A549 treated with CORT108297 at 1 μM for 4 hours (cell line): ENCODE measurements at places on chromosomes 7 and 10. TPM values are rescaled to one million over a fixed set of nuclear protein-coding genes. Genes with fewer than 3 reads are reported as not detected.

The ACSM6 gene
- not detected in 5 replicates for total RNA-seq

The PCLO gene
- total RNA-seq = 0.79 to 1.4 TPM (median 0.96 TPM) in 5 replicates

The C10orf62 gene
- total RNA-seq = 0.10 TPM in 1 of 5 replicates, not detected in the others

The IGF2BP3 gene
- total RNA-seq = 19.4 to 30.4 TPM (median 24.1 TPM) in 5 replicates

The SLC18A2 gene
- total RNA-seq = 0.04 TPM in 1 of 5 replicates, not detected in the others

The CDC14C gene
- not detected in 5 replicates for total RNA-seq

The ZNF804B gene
- total RNA-seq = not detected in 5 replicates

The PLEKHS1 gene
- 0.03 to 0.09 TPM (median 0.07 TPM) in 4 of 5 replicates, not detected in the other for total RNA-seq

The GIMAP1 gene
- total RNA-seq = not detected in 5 replicates

The INTS1 gene
- 45.6 to 68.5 TPM (median 61.5 TPM) in 5 replicates for total RNA-seq

The DNAH11 gene
- total RNA-seq = 0.12 to 0.37 TPM (median 0.15 TPM) in 5 replicates

The MUC12 gene
- total RNA-seq = 15.1 to 20.6 TPM (median 20.0 TPM) in 5 replicates

The PRSS37 gene
- total RNA-seq = not detected in 5 replicates

The MOGAT3 gene
- not detected in 5 replicates for total RNA-seq

The OR9A2 gene
- total RNA-seq = not detected in 5 replicates

The ARL5B gene
- total RNA-seq = 7.5 to 9.6 TPM (median 8.5 TPM) in 5 replicates

The LRGUK gene
- total RNA-seq = 0.29 to 0.62 TPM (median 0.35 TPM) in 5 replicates

The NRF1 gene
- total RNA-seq = 9.5 to 12.3 TPM (median 11.7 TPM) in 5 replicates

The COL17A1 gene
- total RNA-seq = 1.6 to 2.7 TPM (median 2.2 TPM) in 5 replicates

The CHN2 gene
- not detected in 5 replicates for total RNA-seq

The TRIL gene
- total RNA-seq = not detected in 5 replicates

The MEOX2 gene
- not detected in 5 replicates for total RNA-seq

The CFAP58 gene
- 0.07 to 0.16 TPM (median 0.13 TPM) in 5 replicates for total RNA-seq

The SFTPD gene
- total RNA-seq = 0.23 to 0.66 TPM (median 0.31 TPM) in 4 of 5 replicates, not detected in the other

The GRID1 gene
- total RNA-seq = 0.18 to 0.44 TPM (median 0.24 TPM) in 5 replicates

The CEP55 gene
- 55.6 to 80.3 TPM (median 65.6 TPM) in 5 replicates for total RNA-seq

The UPP1 gene
- total RNA-seq = 67.3 to 114 TPM (median 92.5 TPM) in 5 replicates

The ARHGEF35 gene
- total RNA-seq = 0.20 to 0.42 TPM (median 0.28 TPM) in 5 replicates

The ADAM22 gene
- total RNA-seq = 0.18 to 0.40 TPM (median 0.34 TPM) in 5 replicates

The FANK1 gene
- 2.5 to 4.0 TPM (median 2.8 TPM) in 5 replicates for total RNA-seq

The TAS2R4 gene
- 0.08 to 0.21 TPM (median 0.13 TPM) in 5 replicates for total RNA-seq

The AKR1C2 gene
- total RNA-seq = 3,197 to 4,175 TPM (median 3,355 TPM) in 5 replicates

The ADRA2A gene
- total RNA-seq = 0.02 to 0.05 TPM (median 0.03 TPM) in 4 of 5 replicates, not detected in the other

The SPDYE8 gene
- total RNA-seq = not detected in 5 replicates

The MORN4 gene
- total RNA-seq = 6.7 to 8.7 TPM (median 7.6 TPM) in 5 replicates
